ENCODE measurements at places on chromosomes 1 and 21. TPM values are rescaled to one million over a fixed set of nuclear protein-coding genes. Genes with fewer than 3 reads are reported as not detected.

Gene FNBP1L
- 133 TPM for total RNA-seq

Gene PPIAL4G
- not detected for total RNA-seq

Gene CDC7
- total RNA-seq: 15.2 TPM

Gene TMEM52
- 1.9 TPM for total RNA-seq

Gene ADAMTS1
- 56.2 TPM for total RNA-seq

Gene CFAP298
- total RNA-seq: 38.8 TPM

Gene HSPB7
- total RNA-seq: 5.3 TPM

Gene SZRD1
- 32.4 TPM for total RNA-seq

Gene TIE1
- total RNA-seq: 33.0 TPM

Gene OR2G6
- not detected for total RNA-seq

Gene KLF17
- not detected for total RNA-seq

Gene C1orf53
- total RNA-seq: 4.7 TPM

Gene RNU1-3
- under 0.01 TPM for total RNA-seq

Measured in camera-type eye (tissue), 1 donor.